ENCODE measurements at places on chromosomes 3 and 15.

GRCh38 chr3:122123850-122124249, 59.6 kb upstream of the CASR start:
- DNase-seq, result no peak

- DNase-seq, result peak; percentile 85
These were observed 23.0 kb upstream of the FURIN start for GRCh38 chr15:90845201-90845949.

- DNase-seq, result no peak
These were observed 56.4 kb upstream of the KCNMB2 start for GRCh38 chr3:178479860-178480259.

DNA sequence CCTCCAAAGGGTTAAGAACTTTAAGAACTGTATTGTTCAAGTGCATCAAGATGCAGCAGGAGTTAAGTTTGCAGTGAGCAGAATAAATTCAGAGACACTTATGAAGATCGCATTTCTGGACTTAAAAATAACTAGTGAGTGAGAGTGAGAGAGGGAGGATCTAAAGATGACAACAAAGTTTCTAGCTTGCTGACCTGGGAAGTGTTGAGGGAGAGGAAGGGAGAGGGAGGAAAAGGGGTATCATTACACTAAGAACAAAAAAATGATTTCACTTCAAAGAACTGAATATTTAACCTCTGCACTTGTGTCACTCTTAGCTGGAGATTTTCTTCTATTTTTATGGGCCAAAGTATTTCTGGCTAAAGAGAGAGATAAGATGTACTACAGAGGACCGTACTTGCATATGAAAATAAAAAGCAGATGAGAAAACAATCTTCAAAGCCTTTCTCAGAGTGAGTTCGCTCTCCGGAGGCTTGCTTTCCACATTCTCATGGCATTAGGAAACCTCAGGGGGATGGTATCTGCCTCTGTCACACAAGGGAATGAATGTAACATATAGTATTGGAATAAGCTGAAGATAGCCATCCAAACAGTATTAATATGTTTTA, 91.4 kb upstream of the TJP1 start:
- DNase-seq, result peak; percentile 64

- DNase-seq, result no peak
These were observed 31.9 kb downstream of the DNAH1 start for GRCh38 chr3:52347716-52348635.

DNA sequence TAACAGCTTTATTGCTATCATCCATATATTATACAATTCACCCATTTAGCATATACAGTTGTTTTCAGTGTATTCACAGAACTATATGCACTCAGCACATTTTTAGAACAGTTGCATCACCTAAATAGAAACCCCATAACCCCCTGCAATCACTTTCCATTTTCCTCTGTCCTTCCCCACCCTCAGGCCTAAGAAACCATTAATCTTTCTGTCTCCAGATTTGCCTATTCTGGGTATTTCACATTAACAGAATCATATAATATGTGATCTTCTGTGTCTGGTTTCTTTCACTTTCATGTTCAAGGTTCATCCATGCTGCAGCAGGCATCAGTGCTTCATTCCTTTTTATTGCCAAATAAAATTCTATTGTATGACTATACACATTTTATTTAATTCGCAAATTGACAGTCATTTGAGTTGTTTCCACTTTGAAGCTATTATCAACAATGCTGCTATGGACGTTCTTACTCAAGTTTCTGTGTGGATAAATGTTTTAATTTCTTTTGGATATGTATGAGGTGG, 39.8 kb downstream of the ADAMTS17 start:
- no peak for DNase-seq

GRCh38 chr3:133754455-133754854, 8.3 kb downstream of the TF start:
- DNase-seq, result no peak

GRCh38 chr3:156605686-156606605, 51.0 kb upstream of the SSR3 start:
- peak; percentile 83 for DNase-seq

- no peak for DNase-seq
These were observed 486.9 kb upstream of the ADAMTS9 start for GRCh38 chr3:65174713-65175112.

- no peak for DNase-seq
These were observed 19.8 kb downstream of the CCR3 start for GRCh38 chr3:46261926-46262594.

All from HFFc6 (cell line).